ENCODE measurements at places on chromosomes 3 and 15.

GRCh38 chr3:185729337-185730055 is 95.3 kb downstream of the IGF2BP2 start:
- no peak for DNase-seq

DNA sequence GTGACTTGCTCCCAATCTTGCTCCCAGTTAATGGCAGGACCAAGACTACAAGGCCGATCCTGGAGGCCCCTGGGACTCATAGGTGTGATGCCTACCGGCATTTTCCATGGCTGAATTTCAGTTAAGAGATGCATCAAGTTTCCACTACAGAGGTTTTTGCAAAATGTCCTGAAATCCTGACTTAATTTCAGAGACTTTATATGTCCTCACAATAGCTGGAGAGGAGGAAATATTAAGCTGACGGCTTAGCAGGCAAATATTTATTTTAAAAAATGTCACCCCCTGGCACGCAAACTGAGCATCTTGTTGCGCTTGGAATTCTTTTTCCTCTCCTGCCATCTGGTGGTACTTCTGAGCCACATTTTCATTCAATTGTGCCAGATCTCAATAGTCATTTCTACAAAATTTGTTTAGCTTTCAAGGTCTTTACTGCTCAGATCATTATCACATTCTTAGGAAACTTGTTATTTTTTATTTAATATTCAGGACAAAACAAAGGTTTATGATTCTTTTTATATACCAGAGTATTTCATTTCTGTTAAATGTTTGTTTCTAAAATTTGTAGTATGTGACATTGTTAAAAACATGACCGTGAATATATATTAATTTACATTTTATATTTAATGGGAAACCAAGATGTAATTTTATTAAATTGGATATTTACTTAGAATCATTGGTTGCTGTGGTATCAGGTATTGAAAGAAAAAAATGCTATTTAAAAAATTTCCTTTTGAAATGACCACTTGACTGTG is 189.2 kb upstream of the THRB start:
- DNase-seq, result no peak

- DNase-seq, result no peak
These were observed 181.9 kb downstream of the EPHB1 start for GRCh38 chr3:134976948-134977347.

DNA sequence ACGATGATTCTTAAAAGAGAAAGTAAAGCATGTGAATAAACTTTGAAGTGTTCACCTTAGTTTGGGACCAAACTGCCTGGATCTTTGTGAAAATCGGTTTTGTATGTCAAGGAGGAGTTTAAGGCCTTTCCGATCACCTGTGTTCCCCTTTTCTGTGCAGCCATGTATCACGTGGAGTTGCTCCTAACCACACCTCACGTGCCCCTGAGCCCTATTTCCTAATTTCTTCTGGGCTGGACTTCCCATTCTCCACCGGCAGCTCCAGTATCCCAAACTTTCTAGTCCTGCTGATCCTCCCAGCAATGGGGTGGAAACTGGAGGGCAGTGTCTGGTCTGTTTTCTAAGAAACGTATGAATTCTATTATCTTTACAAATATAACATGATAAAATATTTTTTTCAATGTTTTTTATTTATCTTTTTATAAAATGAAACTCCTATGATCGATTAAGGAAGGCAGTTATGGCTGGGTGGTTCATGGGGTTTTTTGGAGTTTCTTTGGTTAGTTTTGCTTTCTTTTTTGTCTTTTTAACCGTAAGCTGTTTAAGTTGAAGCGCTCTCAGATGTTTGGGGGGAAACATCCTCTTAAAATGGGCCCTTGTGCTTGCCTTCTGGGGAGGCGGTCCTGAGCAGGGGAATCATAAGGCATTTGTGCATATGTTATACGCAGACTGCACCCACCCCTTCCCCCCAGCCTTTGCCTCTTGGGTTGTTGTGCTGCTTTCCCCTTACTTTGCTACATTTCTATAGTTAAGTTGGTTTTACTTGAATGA is 43.6 kb upstream of the WWTR1 start:
- no peak for DNase-seq

DNA sequence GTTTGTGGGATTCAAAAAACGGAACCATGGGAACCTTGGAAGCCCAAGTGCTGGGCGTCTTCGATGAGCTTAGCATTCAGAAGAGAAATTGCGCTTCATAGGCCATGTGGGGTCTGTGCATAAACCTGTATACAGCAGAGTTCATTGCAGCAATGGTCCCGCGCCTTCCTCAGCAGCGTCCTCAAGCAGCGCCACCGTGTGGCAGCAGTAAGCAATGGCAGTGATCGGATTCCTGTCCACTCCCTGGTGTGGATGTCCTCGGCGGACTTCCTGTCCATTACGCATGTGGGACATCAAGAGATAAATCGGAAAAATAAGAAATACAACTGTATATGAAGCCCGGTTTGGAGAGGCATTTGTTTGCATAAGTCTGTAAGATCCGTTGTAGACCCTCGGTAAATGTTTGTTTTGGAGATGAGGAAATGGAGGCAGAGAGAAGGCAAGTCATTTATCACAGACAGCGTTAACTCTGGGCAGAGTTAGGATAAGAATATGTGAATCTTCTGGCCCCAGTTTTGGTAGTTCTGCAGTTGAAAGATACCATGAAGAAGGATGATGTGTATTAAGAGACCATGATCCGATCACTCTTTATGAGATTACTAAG is 57.7 kb downstream of the CNTN4 start:
- no peak for DNase-seq

DNA sequence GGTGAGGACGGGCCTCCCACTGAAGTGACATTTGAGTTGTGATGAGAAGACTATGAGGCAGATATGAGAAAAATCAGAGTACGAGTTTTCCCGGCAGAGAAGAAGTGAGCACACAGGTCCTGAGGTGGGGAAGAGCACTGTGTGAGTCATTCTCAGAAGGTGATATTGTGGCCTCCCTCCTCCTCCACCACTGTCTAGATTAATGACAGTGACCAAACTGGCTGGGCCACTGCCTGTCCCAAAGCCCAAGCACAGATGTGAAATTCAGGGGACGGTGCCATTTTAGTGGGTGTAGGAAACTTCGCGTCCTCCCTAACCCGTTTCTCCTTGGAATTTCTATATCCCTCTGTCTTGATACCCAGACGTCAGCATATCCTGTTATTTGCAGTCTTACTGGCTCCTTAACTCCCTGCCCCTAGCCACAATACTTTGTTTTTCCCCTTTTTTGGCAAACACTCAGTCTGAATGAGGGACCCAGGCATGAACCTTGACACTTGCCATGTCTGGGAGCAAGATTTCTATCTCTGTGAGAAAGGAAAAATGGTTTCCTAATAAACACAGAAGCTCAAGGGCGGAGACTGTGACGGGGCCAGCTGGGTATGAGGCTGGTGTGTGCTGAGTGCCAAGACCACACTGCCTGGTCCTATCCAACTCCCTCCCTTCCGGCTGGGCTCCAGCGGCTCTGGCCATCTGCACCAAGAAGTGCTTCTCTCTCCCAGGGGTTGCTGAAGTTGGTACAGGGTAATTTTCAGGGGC is 15.2 kb downstream of the PRICKLE2 start:
- no peak for DNase-seq

GRCh38 chr3:65641777-65642176 is 396.9 kb downstream of the MAGI1 start:
- no peak for DNase-seq

GRCh38 chr15:78073046-78073787 is 4.3 kb downstream of the TBC1D2B start:
- no peak for DNase-seq

GRCh38 chr3:29072611-29073010 is 208.3 kb upstream of the RBMS3 start:
- no peak for DNase-seq

GRCh38 chr3:48440590-48440958 is 517 bp downstream of the TMA7 start:
- DNase-seq, result no peak

DNA sequence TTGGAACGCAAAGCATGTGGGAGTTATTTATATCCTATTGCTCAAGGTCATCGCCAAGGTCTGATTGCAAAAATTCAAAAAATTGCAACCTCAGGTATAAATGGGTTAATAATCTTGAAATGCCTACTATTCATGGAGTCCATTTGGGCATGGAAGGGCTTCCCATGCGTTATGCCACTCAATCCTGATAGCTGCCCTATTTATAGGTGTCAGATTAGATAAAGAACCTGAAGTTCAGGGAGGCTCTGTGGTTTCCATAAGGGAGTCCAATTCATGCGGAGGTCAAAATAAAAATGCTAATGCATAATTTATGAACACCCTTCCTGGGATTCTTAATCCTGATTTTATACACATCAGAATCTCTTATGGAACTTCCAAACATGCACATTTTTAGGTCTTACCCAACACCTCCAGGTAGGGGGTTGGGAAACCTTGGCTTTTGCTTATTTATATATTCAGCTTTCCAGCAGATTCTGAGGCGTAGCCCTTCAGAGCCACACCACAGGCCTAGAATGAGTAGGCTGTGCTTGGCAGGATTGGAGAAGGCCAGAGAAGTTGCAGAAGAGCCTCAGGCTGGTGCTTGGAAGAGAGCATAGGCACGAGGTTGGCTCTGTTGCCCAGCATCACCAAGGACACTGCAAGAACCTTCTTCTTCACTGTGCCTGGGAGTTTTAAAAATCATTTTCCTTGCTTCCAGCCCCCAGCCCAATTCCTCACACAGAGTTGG is 324.4 kb upstream of the CFAP20DC start:
- DNase-seq, result no peak

DNA sequence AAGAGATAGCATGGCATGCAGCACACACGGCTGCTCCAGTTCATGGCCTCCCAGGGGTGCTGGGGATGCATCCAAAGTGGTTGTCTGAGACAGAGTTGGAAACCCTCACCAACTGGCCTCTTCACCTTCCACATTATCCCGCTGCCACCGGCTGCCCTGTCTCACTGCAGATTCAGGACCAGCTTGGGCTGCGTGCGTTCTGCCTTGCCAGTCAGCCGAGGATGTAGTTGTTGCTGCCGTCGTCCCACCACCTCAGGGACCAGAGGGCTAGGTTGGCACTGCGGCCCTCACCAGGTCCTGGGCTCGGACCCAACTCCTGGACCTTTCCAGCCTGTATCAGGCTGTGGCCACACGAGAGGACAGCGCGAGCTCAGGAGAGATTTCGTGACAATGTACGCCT is 4.8 kb downstream of the CIB1 start:
- no peak for DNase-seq

Measured in omental fat pad (tissue), 4 donors.